ENCODE measurements at places on chromosomes 2 and 18. TPM values are rescaled to one million over a fixed set of nuclear protein-coding genes. Genes with fewer than 3 reads are reported as not detected.

Gene IL37
- not detected for total RNA-seq

DNA sequence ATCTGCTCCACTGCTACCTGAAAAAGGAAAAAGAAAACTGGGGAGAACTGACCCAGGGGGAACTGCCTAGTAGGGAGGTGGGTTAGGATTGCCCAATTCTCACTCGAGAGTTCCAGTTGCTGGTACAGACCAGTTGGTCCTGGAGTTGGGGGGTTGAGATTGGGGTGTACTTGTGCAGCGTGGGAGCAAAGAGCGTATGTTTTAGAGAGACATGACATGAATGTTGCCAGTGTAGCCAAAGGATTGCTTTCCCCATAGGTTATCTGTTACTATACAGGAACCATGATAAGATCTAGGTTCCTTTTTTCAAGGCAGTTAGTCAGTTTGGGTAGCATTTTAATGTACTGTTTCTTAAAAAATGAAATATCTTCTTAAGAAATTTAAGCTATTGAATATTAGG is 68.6 kb downstream of the APLF start:
- no peak overlapping the region for H3K4me3 ChIP-seq
- no peak overlapping the region for H3K27ac ChIP-seq
- H3K36me3 ChIP-seq = no peaks in the 10 kb centered on the region
- peaks cover 3% of the 10 kb centered on the region for H3K4me1 ChIP-seq
- peak; percentile 15 for DNase-seq
- no peaks in the 10 kb centered on the region for H3K27me3 ChIP-seq

DNA sequence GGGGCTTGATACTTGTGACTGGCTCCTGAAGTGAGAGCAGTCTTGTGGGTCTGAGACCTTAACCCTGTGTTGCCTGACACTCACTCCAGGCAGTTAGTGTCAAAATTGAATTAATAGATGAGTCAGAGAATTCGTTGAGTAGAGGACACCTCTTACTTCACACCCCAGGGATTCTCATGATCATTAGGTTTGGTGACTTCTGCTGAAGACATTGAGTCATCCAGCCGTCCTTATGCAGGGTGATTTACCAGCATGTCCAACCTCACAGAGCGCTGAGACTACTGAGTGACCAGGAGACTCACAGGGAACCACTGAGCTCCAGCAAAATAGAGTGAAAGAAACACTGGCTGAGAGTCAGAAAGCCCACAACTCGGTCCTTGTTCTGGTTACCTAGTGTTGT is 36.0 kb upstream of the EVA1A start:
- DNase-seq = peak; percentile 83
- H3K36me3 ChIP-seq = no peaks in the 10 kb centered on the region
- H3K27ac ChIP-seq = peak overlapping the region; percentile 98
- no peaks in the 10 kb centered on the region for H3K27me3 ChIP-seq

Gene SCN7A
- not detected for total RNA-seq

DNA sequence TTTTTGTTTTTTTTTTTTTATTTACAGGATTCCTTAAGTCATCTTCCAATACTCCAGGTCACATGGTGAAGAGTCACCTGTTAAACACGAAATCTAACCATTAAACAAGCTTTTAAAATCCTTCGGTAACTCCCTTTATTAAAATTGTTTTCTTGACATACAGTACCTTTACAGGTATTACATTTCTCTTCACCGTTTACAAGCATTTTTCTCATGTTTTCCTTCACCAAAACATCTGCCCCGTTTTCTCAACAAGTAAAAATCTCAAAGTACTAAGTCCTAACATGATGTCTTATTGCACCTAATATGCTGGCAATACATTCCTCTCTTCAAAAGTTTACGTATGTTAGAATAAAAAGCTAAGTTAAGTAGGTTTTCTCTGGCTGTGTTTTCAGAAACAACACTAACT is 1.1 kb downstream of the PUM2 start:
- H3K4me3 ChIP-seq = peak overlapping the region; percentile 80
- H3K36me3 ChIP-seq = no peaks in the 10 kb centered on the region
- peaks cover 21% of the 10 kb centered on the region for H3K4me1 ChIP-seq
- peak overlapping the region; percentile 74 for H3K27ac ChIP-seq
- DNase-seq = peak; percentile 54
- no peaks in the 10 kb centered on the region for H3K27me3 ChIP-seq
